ENCODE measurements at places on chromosomes 5 and 9. TPM values are rescaled to one million over a fixed set of nuclear protein-coding genes. Genes with fewer than 3 reads are reported as not detected.

DNA sequence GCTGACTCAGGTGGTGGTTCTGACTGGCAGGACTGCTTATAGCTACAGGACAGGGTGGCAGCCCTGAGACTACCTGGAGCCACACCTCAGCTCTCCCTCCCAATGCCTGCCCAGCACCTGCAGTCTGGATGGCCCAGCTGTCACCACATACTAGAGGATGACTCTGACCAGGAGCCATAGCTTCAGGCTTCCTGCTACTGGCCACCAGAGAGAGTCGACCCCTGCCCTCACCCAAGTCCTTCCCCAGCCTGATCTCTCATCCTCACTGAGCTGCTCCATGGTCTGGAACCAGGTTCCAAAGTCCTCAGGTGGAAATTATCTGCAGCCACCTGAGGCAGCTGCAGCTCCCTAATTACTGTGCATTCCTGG lies 25.6 kb upstream of the TDRD7 start:
- H3K36me3 ChIP-seq: no peaks in the 10 kb centered on the region
- H3K4me3 ChIP-seq: no peak overlapping the region
- H3K4me1 ChIP-seq: peaks cover 10% of the 10 kb centered on the region

- peaks cover 25% of the 10 kb centered on the region for H3K4me1 ChIP-seq
- H3K36me3 ChIP-seq: no peaks in the 10 kb centered on the region
- H3K27me3 ChIP-seq: peaks cover 52% of the 10 kb centered on the region
- no peak for DNase-seq
These were observed 819 bp downstream of the ADRA1B start for GRCh38 chr5:159916841-159917761.

LTC4S gene
- 2.4 TPM for total RNA-seq

GRCh38 chr5:150789450-150789849 lies 10.9 kb downstream of the SMIM3 start:
- no peak for DNase-seq
- H3K27me3 ChIP-seq: no peaks in the 10 kb centered on the region
- H3K4me3 ChIP-seq: no peak overlapping the region
- H3K27ac ChIP-seq: no peak overlapping the region
- H3K4me1 ChIP-seq: no peaks in the 10 kb centered on the region
- H3K36me3 ChIP-seq: peaks cover 3% of the 10 kb centered on the region

DNA sequence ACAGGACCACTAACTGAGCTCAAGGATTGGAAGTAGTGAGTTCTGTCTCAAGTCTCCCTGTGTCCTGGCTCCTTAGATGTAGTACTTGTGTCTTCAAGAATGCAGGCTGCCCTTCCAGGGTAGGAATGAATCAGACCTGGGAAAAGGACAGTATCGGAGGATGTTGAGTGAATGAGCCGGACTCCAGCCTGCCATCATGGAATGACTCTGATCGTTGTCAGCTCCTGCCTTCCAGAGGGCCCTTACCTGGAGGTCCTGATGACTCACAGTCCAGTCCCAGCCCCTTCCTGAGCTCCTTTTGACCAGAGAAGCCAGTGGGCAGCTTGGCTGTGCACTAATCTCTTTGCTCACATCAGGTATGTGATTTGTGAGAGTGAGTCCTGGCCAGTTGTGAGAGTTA lies 161.1 kb downstream of the TRPM6 start:
- no peaks in the 10 kb centered on the region for H3K27me3 ChIP-seq
- H3K36me3 ChIP-seq: no peaks in the 10 kb centered on the region
- no peak for DNase-seq
- H3K4me3 ChIP-seq: no peak overlapping the region
- H3K27ac ChIP-seq: no peak overlapping the region

DNA sequence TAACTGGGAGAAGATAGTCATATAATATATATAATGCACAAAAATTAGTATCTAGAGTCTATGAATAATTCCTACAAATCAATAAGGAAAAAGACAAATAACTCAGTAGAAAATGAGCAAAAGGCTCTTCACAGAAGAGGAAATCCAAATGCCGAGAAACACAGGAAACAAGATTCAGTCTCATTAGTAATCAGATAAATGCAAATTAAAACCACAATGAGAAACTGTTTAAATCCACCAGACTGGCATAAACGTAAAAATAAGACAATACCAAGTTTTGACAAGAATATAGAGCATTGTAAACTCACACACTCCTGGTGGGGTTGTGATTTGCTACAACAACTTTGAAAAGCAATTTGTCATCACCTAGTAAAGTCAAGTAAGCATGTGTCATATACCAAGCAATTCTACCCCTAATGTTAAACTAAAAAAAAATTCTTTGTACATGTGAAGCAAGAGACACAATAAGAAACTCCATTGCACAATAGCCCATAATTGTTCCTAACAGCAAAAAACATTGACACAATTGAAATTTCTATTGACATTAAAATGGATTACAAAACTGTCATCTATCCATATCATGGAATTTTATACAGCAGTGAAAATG lies 21.0 kb upstream of the UBLCP1 start:
- no peak overlapping the region for H3K27ac ChIP-seq
- no peaks in the 10 kb centered on the region for H3K4me1 ChIP-seq

DNA sequence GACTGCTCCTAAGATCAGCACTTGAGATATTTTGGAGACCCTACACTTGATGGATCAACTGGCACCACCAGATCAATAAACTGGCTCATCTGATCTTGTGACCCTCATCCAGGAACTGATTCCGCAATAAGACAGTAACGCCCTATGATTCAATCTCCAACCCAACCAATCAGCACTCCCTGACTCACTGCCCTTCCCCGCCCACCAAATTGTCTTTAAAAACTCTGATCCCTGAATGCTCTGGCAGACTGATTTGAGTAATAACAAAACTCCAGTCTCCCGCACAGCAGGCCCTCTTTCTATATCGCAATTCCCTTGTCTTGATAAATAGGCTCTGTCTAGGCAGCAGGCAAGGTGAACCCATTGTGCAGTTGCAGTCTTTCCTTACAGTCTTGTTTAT lies 677.0 kb downstream of the LRRC70 start:
- H3K36me3 ChIP-seq: no peaks in the 10 kb centered on the region
- H3K27ac ChIP-seq: no peak overlapping the region
- H3K27me3 ChIP-seq: no peaks in the 10 kb centered on the region
- no peak for DNase-seq

DNA sequence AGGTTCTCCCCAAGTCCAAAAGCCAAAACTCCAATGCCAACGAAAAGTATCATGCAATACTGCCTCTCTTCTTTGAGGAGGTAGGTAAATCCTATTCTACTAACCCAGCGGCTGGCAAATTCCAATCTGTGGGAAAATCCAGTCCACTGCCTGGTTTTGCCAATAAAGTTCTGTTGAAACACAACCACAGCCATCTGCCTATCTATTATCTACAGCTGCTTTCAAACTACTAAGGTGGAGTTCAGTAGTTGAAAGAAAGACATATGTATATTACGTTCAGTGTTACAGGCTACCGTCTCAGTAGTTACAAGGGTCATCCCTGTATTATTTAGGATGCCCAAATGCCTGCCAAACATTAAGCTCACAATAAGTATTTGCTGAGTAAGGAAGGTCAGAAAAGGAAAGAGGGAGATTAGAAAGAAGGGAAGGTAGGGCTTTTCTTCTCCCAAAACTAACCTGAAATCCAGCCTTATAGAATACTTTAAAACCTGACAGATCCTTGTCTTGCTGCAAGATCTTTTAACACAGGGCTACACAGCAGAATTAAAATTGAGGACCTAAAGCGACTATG lies 16.2 kb downstream of the ARL15 start:
- H3K36me3 ChIP-seq: peaks cover 4% of the 10 kb centered on the region
- no peak for DNase-seq
- H3K27ac ChIP-seq: no peak overlapping the region
- no peaks in the 10 kb centered on the region for H3K27me3 ChIP-seq
- no peak overlapping the region for H3K4me3 ChIP-seq
- peaks cover 9% of the 10 kb centered on the region for H3K4me1 ChIP-seq

PDE6A gene
- not detected for total RNA-seq

DNA sequence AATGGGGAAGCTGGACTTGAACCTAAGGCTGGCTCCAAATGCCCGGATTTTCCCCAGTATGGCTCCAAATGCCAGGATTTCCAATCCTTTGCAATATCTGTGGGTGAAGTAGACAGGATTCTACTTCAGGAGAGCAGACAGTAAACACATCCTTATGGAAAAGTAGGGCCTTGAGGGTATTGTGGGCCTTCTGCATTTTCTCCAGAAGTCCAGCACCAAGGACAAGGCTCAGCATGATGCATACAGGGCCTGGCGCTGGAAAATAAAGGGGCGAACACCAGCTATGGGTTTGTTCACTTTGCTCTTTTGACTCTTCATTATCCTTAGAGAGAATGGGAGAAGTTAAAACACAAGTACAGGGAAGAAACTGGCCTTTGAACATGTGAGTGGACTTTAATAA lies 347.5 kb downstream of the SEMA5A start:
- H3K27ac ChIP-seq: no peak overlapping the region
- H3K36me3 ChIP-seq: peaks cover 5% of the 10 kb centered on the region
- no peak overlapping the region for H3K4me3 ChIP-seq
- H3K27me3 ChIP-seq: no peaks in the 10 kb centered on the region
- H3K4me1 ChIP-seq: peaks cover 33% of the 10 kb centered on the region
- no peak for DNase-seq

- no peaks in the 10 kb centered on the region for H3K36me3 ChIP-seq
- H3K27ac ChIP-seq: no peak overlapping the region
- DNase-seq: no peak
- H3K4me1 ChIP-seq: peaks cover 9% of the 10 kb centered on the region
These were observed 82.2 kb upstream of the GABRP start for GRCh38 chr5:170701334-170701733.

DNA sequence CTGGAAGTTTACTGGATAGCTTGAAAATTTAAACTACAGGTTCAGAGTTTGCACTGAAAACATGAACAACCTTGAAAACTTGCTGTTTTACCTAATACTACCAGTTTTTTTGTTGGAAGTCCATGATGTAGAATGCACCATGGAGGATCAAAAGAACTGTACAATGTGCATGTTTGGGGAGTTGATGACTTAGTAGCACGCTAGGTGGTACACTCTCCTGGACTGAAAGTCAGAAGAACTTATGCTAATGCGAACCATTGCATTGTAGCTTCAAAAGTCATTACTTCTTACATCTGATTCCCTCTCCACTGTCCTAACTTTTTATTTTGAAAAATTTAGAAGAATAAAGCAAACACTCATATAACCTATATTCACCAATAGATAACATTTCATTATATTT lies 211.0 kb downstream of the OSTF1 start:
- no peaks in the 10 kb centered on the region for H3K36me3 ChIP-seq
- no peaks in the 10 kb centered on the region for H3K4me1 ChIP-seq
- DNase-seq: no peak
- H3K27me3 ChIP-seq: no peaks in the 10 kb centered on the region
- no peak overlapping the region for H3K27ac ChIP-seq

DNA sequence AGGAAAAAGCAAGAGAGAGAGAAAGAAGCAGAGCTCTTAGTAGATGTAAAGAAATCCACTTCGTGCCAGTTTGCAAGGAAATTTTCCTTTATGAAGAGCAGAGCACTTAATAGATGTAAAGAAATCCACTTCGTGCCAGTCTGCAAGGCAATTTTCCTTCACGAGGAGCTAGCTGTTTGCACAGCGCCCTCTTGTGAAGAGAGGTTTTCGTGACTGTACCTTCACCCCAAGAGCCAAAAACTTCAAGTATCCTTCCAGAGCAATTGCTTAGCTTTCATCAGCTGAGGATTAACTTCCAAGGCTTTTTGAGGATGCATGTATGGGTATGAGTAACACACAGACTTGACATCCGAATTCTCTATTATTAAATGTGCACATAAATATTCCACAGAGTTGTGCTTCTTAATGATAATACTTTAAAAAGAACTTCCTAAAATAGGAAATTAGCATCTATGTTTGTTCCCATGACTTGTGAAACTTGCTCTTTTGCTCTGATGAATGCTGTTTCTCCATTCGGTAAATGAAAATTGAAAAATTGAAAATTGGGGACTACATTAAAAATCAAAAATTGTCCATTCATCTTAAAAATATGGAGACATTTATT lies 525.6 kb downstream of the PDE4D start:
- no peaks in the 10 kb centered on the region for H3K36me3 ChIP-seq
- peak; percentile 65 for DNase-seq
- peaks cover 13% of the 10 kb centered on the region for H3K4me1 ChIP-seq
- no peaks in the 10 kb centered on the region for H3K27me3 ChIP-seq
- H3K27ac ChIP-seq: no peak overlapping the region

DNA sequence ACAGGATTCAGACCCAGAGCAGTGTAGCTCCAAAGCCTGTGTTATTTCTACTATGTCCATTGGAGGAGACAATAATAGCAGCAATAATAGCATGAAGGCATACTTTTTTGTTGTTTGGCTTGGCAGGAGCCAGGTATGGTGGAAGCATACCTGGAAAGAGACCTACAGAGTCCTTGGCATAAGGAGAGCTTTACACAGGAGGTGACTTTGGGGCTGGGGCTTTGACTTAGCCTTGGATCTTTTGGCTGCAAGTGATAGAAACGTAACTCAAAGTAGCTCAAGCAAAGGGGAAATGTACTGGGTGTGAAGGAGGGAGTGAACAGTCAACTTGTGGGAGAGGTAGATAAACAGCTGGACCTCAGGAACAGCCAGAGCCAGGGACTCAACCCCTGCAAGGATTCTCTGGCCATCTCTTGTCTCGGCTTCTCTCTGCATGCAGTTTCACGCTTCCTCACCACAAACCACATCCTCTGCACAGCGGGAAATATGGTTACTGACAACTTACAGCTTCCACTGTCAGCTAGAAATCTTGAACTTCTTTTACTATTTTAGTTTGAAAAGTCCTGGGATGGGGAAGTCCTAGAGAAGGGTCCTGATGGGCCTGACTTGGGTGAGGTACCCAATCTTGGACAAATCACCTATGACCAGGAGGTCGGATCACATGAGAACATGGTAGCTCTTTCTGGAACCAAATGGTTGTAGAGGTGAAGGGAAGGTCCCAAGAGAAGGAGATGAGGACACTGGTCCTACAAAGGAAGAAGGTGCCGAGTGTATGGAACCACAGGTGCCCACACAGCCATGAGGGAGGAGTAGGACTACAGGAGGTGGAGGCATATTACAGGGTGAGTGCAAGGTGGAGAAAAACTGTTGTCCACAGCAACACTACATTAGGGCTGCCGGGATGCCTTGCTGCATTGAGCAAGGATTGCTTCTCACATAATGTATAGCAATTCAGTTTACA lies 47.0 kb upstream of the TGFBR1 start:
- H3K4me1 ChIP-seq: no peaks in the 10 kb centered on the region
- H3K36me3 ChIP-seq: peaks cover 2% of the 10 kb centered on the region
- no peak for DNase-seq
- H3K27me3 ChIP-seq: peaks cover 29% of the 10 kb centered on the region
- no peak overlapping the region for H3K4me3 ChIP-seq
